Activated gamma-delta T cell treated with Interleukin-2 at 50 U/mL for 16 hours (primary cell): ENCODE measurements at places on chromosomes 3 and 15.

DNA sequence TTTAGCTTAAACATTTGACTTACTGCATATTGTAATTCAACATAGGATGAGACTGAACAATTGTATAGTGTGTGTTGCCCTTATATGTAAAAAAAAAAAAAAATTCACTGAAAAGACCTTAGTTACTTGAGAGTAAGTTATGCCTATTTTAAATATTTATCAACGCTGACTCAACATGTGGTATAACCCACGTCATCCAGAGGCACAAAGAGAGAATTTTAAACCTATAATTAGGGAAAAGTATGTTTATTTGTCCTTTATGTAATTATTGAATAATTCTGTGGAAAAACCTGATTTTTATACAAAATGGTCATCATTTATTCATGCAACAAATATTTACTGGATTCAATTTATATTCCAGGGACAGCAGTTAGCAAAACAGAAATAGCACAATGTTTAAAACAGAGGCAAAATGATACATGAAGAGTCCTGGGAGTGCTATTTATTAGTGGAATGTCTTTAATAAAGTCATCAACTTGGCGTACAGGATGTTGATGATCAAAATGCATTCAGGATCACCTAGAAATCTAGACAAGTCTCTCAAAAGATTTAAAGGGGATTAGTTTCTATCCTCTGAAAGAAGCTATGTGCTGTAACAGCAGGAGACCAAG is 223.7 kb downstream of the PCCB start:
- DNase-seq, result no peak

DNA sequence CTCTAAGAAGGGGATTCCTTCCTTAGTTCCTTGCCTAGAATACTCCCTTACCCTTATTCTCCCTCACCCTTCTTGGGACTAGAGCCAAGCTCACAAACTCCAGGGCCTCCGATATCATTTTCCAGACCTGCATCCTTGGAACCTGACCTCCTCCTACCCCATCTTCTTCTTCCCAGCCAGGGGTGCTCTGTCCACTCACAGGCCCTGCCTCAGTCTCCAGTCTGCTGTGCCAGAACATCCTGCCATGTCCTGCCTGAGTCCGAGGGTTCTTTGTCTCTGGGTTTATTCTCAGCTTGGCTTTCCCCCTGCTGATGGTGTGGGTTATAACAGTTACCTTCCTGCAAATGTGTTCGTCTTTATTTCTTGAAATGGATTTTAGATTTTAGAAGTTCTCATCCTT is 59.9 kb upstream of the MCF2L2 start:
- no peak for DNase-seq

DNA sequence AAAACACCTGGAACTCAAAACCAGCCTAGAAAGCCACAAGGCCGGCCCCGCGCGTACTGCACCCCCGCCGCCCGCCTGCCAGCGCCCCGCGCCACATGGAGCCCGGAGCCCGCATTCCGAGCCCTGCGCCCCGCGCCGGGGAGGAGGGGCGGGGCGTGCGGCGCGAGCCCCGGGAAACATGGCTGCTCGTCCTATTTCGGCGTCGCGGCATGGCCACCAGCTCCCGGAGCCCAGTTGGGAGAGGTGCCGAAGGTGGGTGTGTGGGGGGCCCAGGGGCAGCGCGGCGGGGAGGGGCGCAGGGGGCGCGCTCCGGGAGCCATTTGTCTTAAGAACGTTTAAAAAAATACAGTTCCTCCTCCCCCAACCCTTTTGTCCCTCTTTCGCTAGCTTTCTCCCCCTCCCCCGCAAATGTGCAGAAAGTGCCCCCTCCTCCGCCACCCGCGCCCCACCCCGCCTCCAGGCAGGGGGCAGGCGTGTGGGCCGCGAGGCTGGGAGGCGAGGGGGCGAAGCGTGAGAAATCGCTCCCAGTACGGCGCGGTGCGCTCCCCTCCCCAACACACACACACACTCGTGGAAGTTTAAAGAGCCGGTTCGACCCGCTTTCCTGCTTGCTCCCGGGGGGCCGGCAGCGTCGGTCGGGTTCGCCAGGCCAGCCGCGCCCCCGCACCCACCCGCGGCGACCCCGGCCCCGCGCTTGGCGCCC is 2.5 kb downstream of the ANP32A start:
- peak; percentile 55 for DNase-seq

DNA sequence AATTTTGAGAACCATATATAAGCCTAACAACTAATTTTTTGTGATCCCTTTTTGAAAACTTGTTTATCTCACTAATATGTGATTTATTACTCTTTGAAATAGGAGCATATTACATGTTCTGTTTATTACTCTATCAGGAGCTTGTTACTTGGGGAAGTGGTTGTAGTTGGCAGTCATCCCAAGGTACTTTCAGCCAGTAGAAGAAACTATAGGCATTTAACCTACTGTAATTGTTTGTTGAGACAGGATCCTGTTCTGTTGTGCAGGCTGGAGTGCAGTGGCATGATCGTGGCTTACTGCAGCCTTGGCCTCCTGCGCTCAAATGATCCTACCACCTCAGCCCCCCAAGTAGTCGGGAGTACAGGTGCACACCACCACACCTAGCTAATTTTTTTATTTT is 195.6 kb downstream of the TCF12 start:
- DNase-seq, result no peak

- DNase-seq, result no peak
Observed at GRCh38 chr3:171393032-171393744, 67.0 kb downstream of the TNIK start.

- no peak for DNase-seq
Observed at GRCh38 chr15:56963126-56963525, 44.7 kb downstream of the TCF12 start.

GRCh38 chr15:58929891-58930416 is 3.5 kb downstream of the SLTM start:
- DNase-seq, result no peak

GRCh38 chr3:128775241-128775640 is 49.3 kb downstream of the RAB7A start:
- DNase-seq, result no peak

DNA sequence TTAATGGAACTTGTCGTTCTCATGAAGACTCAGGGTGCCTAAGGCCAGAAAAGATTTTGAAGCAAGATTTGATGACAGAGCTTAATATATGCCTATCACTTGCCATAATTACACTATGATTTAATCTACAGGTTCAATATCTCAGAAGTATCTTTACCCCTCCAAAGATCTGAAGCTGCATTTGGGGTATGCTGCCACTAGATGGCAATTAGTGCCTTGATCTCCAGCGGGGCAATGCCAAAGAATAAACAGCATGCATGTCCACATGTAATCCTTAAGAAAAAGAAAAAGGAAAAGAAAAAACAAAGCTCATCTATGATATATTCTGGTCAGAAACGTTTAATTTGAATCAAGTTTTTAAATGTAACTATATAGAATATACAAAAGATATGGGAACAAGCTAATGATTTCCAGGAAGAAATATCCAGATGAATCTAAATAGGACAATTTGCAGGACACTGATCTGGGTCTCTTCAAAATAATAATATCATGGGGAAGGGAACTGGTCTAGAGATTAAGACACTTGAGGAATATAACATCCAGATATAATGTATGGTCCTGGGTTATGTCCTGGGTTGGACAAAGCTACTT is 55.0 kb upstream of the SOX14 start:
- DNase-seq, result no peak

DNA sequence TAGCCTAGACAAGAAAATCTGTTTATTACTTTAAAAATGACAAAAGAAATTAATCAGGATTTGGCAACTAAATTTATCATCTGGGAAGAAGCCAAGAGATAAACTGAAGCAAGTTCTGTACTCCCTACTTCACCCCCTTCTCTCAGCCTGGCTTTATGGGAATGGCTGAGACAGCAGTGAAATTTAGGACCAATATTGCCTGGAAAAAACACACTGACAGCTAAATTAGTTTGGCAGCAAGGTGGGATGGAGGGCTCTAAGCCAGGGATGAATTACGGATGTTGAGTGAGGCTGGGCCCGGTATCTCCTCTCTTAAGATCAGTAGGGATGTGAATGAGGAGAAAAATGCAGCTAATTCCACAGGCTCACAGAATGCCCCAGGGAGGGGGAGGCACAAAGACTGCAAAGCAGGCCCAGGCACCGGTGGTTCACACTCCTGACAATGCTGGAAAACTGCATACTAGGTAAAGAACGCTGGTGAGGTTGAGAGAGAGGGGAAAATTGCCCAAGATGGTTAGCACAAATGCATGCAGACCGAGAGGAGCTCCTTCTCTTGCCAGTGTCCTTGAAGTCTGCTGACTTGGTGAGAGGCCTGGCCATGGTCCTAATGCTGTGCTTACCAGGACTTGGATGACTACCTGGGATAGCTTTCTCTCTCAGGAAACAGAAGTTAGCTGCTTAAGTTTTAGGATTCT is 89.0 kb downstream of the WDR76 start:
- no peak for DNase-seq

- DNase-seq, result no peak
Observed at GRCh38 chr3:61928776-61929314, 367.5 kb downstream of the PTPRG start.

GRCh38 chr15:31867536-31868442 is 162.5 kb upstream of the CHRNA7 start:
- peak; percentile 42 for DNase-seq

DNA sequence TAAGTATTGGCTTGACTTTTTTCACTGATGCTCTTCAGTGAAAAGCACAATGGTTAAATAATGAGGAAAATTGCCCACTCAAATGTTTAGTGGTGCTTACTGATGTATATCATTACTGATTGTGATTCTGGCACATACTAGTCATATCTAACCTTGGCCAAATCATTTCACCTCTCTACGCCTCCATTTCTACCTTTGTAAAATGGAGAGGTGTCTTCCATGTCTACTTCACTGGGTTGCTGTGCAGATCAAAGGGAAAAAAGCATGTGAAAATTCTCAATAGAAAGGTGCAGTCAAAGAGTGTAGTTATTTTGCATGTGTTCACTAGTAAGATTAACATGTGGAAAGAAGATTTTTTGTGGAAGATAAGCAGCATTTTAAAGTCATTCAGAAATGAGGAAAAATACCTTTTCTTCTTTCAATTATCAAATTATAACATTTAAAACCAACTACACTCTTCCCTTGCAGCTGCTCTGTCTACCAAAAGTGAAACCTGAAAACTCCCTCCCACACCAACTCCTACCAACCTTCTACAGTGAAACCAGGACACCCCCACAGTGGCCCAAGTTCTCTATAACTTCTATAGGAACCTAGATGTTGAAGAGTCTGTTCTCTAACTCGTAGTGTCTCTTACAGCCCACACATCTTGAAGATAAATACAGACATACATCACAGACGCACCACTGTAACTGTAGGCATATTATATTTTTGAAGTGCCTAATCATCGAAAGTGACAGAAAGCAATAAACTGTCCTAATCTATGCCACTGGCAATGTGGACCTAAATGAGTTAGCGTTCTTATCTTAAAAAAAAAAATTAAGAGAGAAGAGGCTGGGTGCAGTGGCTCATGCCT is 1.4 kb downstream of the CD200R1 start:
- DNase-seq, result peak; percentile 18

DNA sequence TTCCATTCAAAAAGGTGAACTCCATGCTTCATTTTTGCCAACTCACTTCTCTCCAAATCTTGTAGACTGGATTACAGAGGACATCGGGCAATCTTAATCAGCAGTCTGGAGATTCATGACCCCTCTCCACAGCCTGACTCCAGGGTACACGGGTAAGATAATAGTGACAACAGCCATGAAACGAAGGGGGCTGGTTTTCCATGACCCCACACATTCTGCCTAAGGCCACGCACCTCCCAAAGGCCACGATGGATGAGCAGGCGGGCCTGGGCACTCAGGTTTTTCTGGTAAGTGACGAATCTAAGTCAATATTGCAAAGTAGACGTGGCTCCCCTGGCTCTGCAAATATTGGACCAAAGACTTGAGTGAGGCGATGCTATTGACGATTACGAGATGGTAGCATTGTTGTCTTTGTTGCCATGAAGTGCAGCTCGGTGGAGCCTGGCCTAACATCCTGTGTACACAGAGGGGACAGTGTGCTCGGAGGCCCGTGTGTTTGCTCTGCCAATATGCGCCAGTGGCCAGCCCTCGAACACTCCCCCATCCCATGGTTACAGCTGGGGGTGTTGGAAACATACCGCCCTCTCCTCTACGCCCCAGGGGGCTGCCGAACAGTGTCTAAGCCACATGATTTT is 119.1 kb downstream of the OPA1 start:
- no peak for DNase-seq

- no peak for DNase-seq
Observed at GRCh38 chr3:78139166-78139565, 1099.3 kb downstream of the ROBO2 start.

DNA sequence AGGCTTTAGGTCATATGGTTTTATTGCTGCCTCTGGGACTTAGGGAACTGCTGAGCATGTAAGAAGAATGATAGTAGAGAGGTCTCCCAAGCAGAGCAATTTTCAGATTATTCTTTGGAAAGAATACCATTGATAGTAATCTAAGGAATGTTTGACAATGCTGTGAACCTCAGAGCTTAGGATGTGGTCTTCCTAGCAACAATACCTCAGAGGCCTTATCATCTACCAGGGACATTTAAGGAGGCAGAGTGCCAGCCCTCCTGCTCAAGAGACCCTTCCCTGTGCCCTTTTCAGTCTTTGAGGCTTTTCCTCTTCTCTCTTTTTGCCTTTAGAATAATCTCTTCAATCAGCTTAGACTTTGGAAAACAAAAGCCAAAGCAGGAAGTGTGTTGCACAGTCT is 272.1 kb downstream of the OXSM start:
- DNase-seq, result no peak

- no peak for DNase-seq
Observed at GRCh38 chr3:152858170-152858800, 23.4 kb downstream of the P2RY1 start.

DNA sequence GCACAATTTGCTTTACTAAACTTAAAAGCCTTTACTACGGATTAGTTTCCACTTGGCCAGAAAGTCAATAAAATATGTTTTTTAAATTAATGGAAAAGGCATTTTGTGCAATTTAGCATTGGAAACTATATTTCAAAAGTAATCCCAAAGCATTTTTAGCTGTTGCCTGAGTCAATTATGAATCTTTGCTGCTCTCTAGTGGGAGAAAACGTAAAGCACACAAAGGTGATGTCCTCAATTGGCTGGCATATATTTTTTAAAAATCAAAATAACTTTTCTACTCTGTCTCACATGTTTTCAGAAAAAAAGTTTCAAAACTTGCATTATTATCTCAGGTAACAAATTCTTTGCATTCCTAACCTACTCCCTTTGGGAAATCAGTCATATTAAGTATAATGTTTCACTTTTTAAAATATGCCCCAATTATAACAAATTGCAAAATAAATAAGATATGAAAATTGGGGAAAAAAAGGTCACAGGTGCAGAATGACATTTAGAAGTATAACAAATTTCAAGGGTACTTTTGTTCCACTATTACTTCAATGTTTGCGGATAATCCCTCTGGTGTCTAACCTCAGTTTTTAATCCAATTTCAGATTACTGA is 47.2 kb upstream of the TEX55 start:
- no peak for DNase-seq

- no peak for DNase-seq
Observed at GRCh38 chr3:100404250-100404548, 2.9 kb downstream of the LNP1 start.

DNA sequence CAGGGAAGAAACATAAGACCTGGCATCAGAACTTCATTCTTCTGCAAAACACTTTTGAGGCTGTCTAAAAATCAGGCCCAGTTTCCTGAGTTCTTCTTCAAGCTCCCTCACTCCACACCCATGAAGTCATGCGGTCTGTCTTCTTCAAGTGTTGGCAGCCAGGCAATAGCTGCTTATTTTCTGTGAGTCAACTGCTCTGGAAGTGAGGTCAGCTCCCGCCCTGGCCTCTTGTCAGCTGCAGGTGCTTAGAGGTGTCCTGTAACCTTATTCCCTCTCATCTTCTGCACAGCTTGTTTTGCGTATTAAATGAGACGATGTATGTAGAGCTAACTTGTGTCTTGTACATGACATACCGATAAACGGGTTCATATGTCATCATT is 226.1 kb downstream of the ADAMTS17 start:
- no peak for DNase-seq
